Bronchus fibroblast of lung (primary cell): ENCODE measurements at places on chromosomes 11 and 22. TPM values are rescaled to one million over a fixed set of nuclear protein-coding genes. Genes with fewer than 3 reads are reported as not detected.

TMEM191B gene
- not detected in 2 replicates for total RNA-seq

TSPAN18 gene
- total RNA-seq = not detected in 2 replicates

SCARF2 gene
- total RNA-seq = 31.7 and 32.1 TPM in 2 replicates

GRIK4 gene
- total RNA-seq = 0.15 TPM in 1 of 2 replicates, not detected in the other

CHEK1 gene
- 29.0 and 34.5 TPM in 2 replicates for total RNA-seq

CHID1 gene
- 70.1 and 73.7 TPM in 2 replicates for total RNA-seq

MS4A6E gene
- not detected in 2 replicates for total RNA-seq

INCENP gene
- 53.6 and 60.4 TPM in 2 replicates for total RNA-seq

PRR33 gene
- not detected in 2 replicates for total RNA-seq

POU2AF3 gene
- total RNA-seq = 0.17 and 0.45 TPM in 2 replicates

SMC1B gene
- not detected in 2 replicates for total RNA-seq

A4GALT gene
- total RNA-seq = 9.2 and 9.4 TPM in 2 replicates

SHISA8 gene
- not detected in 2 replicates for total RNA-seq

C22orf42 gene
- not detected in 2 replicates for total RNA-seq

ATXN10 gene
- 67.8 and 73.1 TPM in 2 replicates for total RNA-seq

SLC7A4 gene
- 0.15 and 0.17 TPM in 2 replicates for total RNA-seq

IL10RA gene
- total RNA-seq = not detected in 2 replicates

KMT5B gene
- total RNA-seq = 10.4 and 10.6 TPM in 2 replicates

FAM111A gene
- 23.2 and 27.6 TPM in 2 replicates for total RNA-seq

RTN4RL2 gene
- total RNA-seq = 1.3 TPM in 2 replicates

TBX1 gene
- under 0.01 TPM in 1 of 2 replicates, not detected in the other for total RNA-seq

RIMBP3C gene
- total RNA-seq = 0.15 and 0.17 TPM in 2 replicates

OR51M1 gene
- not detected in 2 replicates for total RNA-seq

TTC17 gene
- total RNA-seq = 27.8 and 34.0 TPM in 2 replicates

CLDN5 gene
- 0.50 and 1.8 TPM in 2 replicates for total RNA-seq

FBLN1 gene
- total RNA-seq = 192 and 211 TPM in 2 replicates

KCNQ1 gene
- under 0.01 TPM in 1 of 2 replicates, not detected in the other for total RNA-seq

GAL3ST1 gene
- 0.17 and 0.30 TPM in 2 replicates for total RNA-seq

TIGD3 gene
- 0.30 TPM in 1 of 2 replicates, not detected in the other for total RNA-seq

CLDN25 gene
- not detected in 2 replicates for total RNA-seq

OPCML gene
- total RNA-seq = not detected in 2 replicates

APOBEC3H gene
- 0.30 TPM in 1 of 2 replicates, not detected in the other for total RNA-seq

TMEM86A gene
- 0.45 and 0.50 TPM in 2 replicates for total RNA-seq

C11orf87 gene
- not detected in 2 replicates for total RNA-seq

CYB5R3 gene
- total RNA-seq = 171 and 197 TPM in 2 replicates

NLRP14 gene
- total RNA-seq = not detected in 2 replicates

TMPRSS6 gene
- total RNA-seq = not detected in 2 replicates

NRGN gene
- 6.6 and 7.1 TPM in 2 replicates for total RNA-seq

PKNOX2 gene
- total RNA-seq = 0.84 and 1.2 TPM in 2 replicates

SLCO2B1 gene
- not detected in 2 replicates for total RNA-seq

OR52N4 gene
- total RNA-seq = not detected in 2 replicates

SDF2L1 gene
- 61.7 and 72.7 TPM in 2 replicates for total RNA-seq

TMA7B gene
- not detected in 2 replicates for total RNA-seq

ARHGAP42 gene
- total RNA-seq = 3.3 and 3.4 TPM in 2 replicates

MFRP gene
- total RNA-seq = not detected in 2 replicates

TMEM191C gene
- total RNA-seq = 0.15 and 0.50 TPM in 2 replicates

GRM5 gene
- under 0.01 TPM in 1 of 2 replicates, not detected in the other for total RNA-seq

ANGPTL5 gene
- total RNA-seq = not detected in 2 replicates

PDE2A gene
- total RNA-seq = 0.17 and 0.30 TPM in 2 replicates

MYOD1 gene
- total RNA-seq = not detected in 2 replicates

NXPE4 gene
- not detected in 2 replicates for total RNA-seq
